CD14-positive monocyte (primary cell): ENCODE measurements at places on chromosomes 2 and 18. TPM values are rescaled to one million over a fixed set of nuclear protein-coding genes. Genes with fewer than 3 reads are reported as not detected.

The SERPINB11 gene
- not detected for polyA plus RNA-seq

The RBM44 gene
- 0.47 and 1.5 TPM in 2 replicates for polyA plus RNA-seq

The ICOS gene
- not detected for polyA plus RNA-seq

The CDCA7 gene
- polyA plus RNA-seq, result 0.54 TPM

The SAG gene
- not detected for polyA plus RNA-seq

The MEX3C gene
- polyA plus RNA-seq, result 6.6 and 41.3 TPM in 2 replicates
